ENCODE measurements at places on chromosomes 2 and 18.

- DNase-seq: no peak
Measured at GRCh38 chr18:44735096-44735495, 54.4 kb downstream of the SETBP1 start.

GRCh38 chr2:172162739-172163336 lies 60.1 kb upstream of the DLX2 start:
- DNase-seq: no peak

DNA sequence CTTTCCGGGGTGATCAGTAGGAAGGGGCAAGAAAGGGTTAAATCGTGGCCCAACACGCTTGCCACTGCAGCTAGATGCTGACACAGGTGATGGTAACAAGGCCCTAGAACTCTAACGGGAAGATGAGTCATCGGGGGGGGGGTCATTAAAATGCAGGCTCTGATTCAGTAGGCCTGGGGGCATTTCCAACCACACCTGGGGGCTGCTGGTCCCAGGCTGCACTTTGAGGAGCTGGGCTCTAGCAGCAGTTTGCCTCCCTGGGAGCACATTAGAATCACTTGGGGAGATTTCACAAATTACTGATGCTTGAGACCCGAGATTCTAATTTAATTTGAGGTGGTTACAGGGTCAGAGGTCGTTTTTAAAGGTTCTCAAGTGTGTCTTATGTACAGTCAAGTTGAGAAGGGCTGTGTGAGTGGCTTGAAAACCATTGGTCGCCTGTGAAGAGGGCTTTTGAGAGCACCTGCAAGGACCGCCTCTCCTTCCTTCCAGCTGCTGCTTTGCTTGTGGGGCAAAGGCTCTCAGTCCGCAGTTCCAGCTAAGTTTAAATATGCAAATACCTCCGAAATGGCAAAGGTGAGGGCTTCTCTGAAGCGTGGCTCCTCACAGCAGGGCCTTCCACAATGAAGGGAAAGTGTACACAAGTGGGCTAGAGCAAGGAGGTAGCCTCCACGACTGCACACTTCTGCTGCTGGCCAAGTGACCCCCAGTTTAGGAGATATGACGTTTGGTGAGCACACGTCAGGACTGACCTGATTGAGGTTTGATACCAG lies 128.0 kb upstream of the MSH6 start:
- DNase-seq: peak; percentile 97

DNA sequence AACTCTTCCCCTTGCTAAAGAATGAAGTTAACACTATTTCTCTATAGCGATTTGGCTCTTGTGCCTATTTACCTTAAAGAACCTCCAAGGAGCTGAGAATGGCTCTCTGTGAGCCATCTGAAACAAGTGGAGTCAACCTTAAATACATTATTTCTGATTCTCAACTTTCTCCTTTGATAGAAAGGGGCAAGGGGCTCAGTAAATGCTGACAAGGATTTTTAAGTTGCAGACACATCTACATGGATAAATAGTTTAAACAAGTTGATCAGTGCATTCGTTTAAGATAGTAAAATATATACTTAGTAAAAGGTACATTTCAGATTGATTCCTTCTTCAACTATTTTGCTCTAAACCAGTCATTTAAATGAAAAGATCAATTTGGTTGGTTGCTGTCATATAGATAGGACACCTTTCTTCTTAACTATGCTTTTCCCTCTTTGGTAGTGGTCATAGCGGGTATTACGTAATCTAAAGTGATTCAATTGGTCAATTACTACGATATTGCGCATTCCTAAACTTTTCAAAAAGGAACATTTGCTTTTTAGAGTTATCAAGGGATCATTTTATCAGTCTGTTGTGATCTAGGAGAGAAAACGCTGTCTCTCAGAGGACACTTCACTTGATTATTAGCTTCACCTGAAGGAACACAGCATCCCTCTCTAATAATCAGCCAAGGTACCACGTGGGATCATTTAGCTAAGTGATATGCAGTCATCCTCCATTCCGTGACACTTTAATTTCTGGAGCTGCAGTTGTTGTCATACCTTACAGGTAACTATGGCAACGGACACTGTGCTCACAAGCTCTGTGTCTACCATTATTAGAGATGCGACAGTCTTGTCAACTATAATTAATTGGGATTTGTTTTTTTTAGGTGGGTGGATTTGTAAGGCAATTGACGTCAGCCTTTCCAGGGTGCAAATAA lies 50.9 kb upstream of the KCNE4 start:
- no peak for DNase-seq

- no peak for DNase-seq
Measured at GRCh38 chr18:6960656-6961055, 156.9 kb downstream of the LAMA1 start.

DNA sequence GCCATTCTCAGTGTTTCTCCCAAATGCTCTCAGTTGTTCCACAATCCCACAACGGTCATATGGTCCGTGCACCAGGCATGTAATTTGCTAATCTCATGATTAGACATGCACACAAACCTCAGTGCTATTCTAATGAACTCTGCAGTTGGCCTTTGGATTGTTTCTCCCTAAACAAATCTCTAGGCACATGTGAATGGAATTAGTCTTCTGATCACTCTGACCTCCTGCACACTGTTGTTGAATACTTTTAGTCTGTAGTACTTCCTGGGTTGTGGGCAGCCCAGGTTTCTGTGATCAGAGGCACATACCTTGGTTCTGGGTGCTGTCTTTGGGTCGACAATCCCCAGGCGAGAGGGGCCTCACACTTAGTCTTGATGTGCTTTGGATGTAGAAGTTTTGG lies 498.7 kb upstream of the SPRED2 start:
- no peak for DNase-seq

DNA sequence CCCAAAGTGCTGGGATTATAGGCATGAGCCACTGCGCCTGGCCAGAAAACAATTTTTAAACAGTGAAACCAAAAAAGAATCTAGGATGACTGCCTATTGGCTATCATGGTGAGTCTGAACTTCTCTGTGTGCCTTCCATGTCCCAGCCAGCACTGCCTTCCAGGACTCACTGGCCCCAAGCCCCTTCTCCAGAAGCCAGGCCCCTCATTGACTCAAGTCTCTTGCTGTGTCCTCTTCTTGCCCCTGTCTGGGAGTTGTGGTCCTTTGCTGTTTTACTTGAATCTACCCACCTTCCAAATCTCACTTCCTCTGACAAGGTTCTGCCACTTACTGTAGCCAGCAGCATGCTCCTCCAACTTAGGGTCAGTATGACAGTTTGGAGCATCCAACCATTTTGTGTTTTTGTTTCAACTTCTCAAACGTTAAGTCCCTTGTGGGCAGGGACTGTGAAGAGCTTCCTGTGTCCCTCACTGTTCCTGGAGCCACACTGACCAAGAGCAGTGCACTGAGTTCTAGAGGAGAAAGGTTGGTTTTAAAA lies 41.7 kb downstream of the ST3GAL5 start:
- DNase-seq: no peak

GRCh38 chr2:173165443-173166238 lies 90.0 kb downstream of the MAP3K20 start:
- no peak for DNase-seq

DNA sequence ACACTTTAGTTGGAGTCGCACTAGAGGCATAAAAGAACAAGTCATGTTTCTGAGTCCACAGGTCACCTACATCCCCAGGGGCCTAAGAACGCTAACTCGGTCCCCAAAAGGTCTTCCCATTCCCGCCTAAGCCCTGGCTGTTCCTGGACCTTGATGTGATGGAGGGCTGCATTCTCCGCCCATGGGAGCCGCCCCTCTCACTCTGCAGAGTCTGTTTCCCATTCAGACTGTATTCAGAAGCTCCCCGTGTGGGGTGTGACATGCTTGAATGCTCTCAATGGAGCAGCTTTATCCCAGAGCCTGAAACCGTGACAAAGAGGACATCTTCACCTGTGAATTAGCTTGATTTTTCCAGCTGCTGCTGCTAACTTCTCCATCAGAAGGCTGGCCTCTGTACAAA lies 319.0 kb upstream of the KLHL29 start:
- DNase-seq: peak; percentile 82

GRCh38 chr2:86223140-86223926 lies 24.1 kb downstream of the MRPL35 start:
- DNase-seq: no peak

DNA sequence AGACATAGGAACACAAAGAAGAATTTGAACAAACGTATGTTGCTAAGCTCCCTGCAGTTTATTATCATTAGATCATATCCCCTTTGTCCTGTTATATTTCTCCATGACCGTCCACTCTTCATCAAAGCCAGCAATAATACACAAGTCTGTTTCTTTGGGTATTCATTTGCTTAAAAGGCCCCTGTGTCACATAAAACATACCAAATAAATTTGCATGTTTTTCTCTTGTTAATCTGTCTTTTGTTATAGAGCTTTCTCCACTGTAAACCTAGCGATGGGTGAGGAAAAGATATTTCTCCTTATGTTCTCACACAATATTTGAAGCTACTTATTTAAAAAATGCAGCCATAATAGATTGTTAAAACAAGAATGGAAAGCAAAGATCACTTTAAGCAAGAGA lies 42.9 kb upstream of the REL start:
- no peak for DNase-seq

DNA sequence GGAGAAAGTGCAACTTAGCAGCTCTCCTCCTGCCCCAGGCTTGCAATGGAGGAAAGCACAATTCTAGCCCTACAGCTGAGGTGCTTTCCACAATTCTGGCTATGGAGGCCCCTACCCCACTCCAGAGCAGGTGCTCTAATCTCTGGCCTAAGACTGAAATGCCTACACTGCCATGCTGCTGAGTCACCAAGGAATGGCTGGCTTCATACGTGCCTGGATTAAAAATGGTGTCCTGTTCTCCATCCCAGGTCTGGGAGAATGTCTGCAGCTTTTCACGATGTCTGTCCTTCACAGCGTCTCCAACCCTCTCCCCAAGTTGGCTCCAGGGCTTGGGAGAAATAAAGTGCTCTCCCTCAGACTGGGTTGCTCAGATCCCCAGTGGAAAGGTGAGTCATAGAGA lies 48.5 kb downstream of the MBOAT2 start:
- no peak for DNase-seq

DNA sequence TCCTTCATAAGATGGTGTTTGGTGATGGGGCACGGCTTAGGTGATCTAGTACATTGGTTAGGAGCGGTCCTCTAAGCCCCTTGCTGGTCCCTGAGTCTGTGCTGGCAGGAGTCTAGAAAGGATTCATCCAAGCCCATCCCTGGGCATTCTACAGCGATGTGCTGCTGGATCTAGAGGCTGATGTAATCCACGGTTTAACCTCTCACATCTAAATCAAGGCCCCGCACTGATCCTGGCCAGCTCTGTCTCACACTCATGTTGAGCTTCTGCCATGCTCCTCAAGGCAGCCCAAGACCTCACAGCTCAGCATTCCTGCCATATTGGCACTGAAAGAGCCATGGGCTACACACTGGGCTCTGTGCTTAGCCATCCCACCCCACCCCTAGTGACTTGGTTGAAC lies 664.8 kb downstream of the STK39 start:
- DNase-seq: no peak

- DNase-seq: no peak
Measured at GRCh38 chr2:85593023-85593422, 2.5 kb upstream of the RNF181 start.

- DNase-seq: no peak
Measured at GRCh38 chr18:76823587-76824011, 1.2 kb downstream of the ZNF236 start.

- DNase-seq: no peak
Measured at GRCh38 chr2:88005776-88006175, 10.6 kb downstream of the RNU2-63P start.

- no peak for DNase-seq
Measured at GRCh38 chr2:219272995-219273394, 6.2 kb upstream of the DNAJB2 start.

DNA sequence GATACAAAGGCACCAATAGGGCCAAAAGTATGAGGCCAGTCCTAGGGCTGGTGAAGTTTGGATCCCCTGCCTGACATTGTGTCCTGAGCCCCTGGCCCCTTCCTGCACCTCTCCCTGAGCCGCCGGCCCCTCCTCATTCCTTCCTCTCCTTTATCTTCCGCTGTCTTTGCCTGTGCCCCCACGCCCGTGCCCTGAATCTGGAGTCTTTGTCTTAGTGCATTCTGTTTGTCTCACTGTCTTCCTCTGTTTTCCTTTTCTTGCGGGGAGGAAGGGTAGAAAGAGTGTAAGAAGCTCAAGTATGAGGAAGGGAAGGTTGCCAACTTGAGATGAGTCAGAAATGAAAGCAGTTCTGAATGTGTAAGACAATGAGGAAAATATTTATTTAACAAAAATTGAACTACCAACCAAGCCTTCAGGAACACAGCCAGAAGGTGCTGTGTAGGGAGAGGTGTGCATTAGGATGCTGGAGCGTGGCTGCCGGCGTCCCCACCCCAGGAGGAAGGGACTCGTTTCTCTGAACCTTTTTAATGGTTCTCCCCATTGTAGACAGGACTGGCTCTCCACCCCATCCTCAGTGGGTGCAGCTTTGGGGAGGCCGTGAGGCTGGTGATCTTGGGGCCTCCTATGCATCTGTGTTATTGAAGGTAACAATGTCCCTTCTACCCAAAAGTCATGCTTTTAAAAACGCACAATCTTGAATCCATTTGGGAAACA lies 133.1 kb downstream of the NEDD4L start:
- DNase-seq: no peak

DNA sequence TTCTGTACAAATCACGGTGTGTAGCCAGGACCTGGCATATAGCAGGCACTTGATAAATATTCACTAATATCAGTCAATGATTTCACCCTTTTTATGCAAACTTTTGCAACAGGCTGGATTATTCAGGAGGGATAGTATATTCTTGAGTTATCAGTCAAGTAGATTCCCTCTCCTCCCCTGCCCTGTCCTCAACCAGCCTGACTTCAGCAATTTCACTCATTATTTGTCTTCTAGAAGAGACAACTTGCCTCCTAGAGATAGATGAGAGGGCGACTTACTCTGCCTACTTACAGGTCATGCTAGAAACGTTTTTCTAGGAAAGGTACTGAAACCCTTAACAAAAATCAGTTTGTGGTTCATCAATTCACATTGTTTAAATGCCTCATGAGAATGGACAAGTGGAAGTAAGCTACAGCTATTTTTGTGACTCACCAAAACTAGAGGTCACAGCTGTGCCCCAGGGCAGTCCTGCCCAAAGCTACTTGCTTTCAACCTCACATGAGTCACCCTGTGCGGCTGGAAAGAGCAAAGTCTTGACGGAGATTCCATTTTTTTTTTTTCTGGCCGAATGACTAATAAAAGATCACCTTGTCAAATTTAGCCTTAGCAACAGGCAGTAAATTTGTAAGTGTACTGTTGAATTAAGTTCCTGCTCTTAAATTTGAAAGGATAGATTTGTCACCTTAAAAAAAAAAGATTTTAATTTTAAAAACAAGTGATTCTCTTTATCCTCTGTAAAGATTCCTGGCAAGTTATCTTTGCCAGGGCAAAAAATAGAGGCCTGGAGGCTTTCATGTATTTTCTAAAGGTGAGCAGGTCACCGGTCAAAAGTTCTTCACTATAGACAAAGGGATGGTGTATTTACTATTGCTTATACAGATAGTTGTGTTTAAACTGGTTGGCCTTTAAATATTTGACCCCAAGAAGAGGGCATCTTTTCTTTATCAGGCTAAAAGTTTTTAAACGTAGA lies 109.0 kb upstream of the SLC35G4 start:
- no peak for DNase-seq

- DNase-seq: no peak
Measured at GRCh38 chr18:59470561-59471121, 111.6 kb upstream of the LMAN1 start.
